ENCODE measurements at places on chromosomes 6 and 20.

DNA sequence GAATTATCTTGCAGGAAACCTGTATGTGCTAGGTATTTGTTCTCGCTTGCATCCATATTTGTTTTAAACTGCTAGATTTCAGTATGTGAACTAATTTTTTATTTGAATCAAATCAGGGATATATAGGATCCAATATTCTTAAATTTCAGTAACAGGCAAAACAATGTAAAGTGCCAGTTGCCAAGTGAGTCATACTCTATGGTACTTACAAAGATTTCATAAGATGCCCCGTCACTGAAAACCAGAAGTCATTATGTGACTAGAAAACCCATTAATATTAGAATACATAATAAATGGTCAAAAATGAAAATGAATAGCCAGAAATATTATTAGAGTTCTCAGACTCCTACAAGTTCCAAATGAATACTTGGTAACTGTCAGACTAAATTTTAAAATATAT, 481.2 kb downstream of the TFAP2A start:
- no peak for DNase-seq

- DNase-seq: no peak
These were observed 128.2 kb upstream of the CDH4 start for GRCh38 chr20:61123751-61124368.

DNA sequence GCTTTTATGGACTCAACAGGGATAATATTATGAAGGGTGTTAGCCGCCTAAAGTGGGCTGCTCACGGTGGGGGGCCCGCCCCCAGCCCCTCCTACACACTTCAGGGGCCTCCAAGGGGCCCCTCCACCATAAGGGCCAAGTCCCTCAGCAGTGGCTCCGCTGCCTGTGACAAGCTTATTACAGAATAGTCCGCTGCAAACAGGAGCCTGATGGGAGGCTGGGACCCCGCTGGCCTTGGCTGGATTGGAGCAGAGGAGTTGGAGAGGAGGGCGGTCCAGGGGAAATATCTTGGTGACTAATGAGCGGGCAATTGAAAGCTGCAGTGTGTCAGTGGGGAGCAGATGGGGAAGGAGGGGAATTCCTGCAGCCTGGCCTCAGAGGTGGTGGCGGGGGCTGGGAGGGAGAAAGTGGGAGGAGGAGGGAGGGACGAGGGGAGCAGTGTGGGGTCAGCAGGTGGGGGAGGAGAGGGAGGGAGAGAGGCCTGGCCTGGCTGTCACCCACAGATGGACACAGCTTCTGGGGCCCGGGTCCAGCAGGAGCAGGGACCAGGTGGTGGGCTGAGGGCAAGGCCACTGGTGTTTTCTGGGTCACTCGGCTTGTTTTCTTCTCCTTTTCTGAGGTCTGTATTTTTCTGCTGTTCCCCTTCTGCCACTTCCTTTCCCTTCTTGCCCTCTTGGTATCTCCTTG, 57.6 kb upstream of the FOXP4 start:
- DNase-seq: peak; percentile 76

DNA sequence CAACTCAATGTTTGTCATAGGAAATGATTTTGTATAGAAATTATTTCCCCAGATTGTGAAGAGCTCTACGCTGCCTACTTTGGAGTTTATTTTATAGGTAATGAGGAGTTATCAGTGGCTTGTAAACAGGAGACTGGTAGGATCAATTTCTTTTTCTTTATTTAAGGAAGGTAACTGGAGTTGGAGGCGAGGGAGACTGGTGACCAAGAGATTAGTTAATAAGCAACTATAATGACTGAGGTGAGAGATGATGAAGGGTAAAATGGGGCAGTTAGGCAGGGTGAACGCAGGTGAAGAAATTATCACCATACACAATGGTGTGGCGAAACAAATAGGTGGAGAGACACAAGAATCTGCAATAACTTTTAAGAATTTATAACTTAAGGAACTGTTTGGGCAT, 100.2 kb downstream of the PRKN start:
- no peak for DNase-seq

GRCh38 chr6:43516367-43516696, 394 bp downstream of the YIPF3 start:
- no peak for DNase-seq

- DNase-seq: no peak
These were observed 32.8 kb downstream of the TSPYL4 start for GRCh38 chr6:116221067-116221466.

Data from NCI-H1092 treated with DMSO at 0.1 percent for 48 hours (cell line).